Glomerular endothelial cell (primary cell): ENCODE measurements at places on chromosomes 13 and 19.

DNA sequence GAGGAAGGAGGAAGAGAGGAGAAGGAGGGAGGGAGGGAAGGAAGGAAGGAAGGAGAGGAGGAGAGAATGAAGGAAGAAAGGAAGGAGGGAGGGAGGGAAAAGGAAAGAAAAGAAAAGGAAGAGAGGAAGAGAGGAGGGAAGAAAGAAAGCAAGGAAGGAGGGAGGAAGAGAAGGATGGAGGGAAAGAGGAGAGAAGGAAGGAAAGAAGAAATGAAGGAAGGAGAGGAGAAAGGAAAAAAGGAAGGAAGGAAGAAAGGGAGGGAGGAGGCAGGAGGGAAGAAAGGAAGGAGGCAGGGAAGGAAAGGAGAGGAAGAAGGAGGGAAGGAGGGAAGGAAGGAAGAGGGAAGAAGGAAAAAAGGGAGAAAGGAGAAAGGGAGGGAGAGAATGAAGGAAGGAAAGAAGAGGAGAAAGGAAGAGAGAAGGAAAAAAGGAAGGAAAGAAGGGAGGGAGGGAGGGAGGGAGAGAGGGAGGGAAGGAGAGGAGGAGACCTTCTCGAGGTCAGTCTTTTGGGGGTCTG, 13.4 kb upstream of the CASP14 start:
- no peak for DNase-seq

DNA sequence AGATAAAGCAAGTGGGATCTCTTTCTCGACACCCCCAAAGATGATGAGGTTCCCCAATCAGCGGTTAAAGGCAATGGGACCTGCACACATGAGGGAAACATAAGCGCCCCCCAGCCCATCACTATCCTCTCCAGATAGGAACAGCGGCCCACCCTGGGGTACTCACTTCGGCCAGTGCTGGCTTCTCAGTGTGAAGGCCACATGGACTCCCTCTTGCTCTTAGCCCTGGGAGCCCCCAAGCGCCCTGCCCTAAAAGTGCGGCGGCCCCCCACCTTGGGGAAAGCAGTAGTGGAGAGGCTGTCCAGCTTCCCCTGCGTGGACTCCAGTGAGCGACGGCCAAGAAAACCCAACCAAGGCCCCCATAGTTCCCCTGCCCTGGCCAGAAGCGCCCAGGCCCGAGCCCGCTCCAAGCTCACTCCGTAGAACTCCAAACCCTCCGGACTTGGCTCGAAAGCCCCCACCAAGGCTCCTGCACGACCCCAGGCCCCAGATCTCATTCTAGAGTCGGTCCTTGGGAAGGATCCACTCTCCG, 1.0 kb downstream of the CACNA1A start:
- DNase-seq: no peak

DNA sequence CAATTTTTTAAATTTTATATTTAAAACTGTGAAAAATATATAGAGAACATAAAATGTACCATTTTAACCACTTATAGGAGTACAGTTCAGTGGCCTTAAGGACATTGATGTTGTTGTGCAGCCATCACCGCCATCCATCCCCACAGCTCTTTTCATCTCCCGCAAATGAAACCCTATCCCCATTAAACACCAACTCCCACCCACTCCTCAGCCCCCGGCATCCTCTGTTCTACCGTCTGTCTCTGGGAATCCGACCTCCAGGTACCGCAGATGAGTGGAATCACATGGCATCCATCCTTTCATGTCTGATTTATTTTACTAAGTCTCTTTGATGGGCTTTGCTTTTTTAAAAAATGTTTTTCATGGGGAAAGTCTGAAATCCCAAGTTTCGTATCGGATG, 23.8 kb upstream of the SMIM17 start:
- no peak for DNase-seq

DNA sequence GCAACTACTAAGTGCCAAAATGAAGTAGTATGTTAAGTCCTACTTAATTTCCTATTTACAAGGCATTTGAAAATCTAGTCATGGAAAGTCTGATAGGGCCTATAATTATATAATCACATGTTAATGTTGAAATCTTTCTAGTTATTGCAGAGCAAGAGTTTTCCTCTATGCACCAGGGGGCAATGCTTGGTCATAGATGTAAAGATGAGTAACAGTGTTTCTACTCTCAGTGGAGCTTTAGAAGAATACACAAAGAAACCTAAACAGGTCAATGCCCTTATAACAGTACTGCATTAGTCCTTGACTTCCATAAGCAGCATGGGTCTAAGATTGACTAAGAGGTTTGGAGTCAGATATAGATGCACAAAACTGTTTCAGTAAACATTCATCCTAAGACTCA, 218.7 kb downstream of the KCTD12 start:
- DNase-seq: peak; percentile 67

- DNase-seq: no peak
Observed at GRCh38 chr19:12825254-12826131, 8.9 kb downstream of the RTBDN start.

DNA sequence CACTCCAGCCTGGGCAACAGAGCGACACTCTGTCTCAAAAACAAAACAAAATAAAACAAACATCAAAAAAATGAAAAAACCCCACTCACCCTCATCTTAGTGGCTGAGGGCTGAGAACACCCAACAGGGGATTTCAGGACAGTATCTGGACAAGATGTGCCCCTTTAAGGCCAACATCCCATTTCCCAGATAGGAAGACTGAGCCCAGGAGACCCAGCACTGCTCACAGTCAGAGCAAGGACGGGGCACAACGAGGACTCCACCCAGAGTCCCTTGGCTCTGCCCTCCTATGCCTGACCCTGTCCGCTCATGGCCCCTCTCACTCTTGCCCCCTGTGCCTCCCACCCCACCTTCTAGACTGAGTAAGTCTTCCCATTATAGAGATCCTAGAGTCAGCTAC, 52.9 kb upstream of the CYP4F8 start:
- DNase-seq: no peak

- no peak for DNase-seq
Observed at GRCh38 chr13:70430256-70430655, 322.0 kb upstream of the KLHL1 start.

DNA sequence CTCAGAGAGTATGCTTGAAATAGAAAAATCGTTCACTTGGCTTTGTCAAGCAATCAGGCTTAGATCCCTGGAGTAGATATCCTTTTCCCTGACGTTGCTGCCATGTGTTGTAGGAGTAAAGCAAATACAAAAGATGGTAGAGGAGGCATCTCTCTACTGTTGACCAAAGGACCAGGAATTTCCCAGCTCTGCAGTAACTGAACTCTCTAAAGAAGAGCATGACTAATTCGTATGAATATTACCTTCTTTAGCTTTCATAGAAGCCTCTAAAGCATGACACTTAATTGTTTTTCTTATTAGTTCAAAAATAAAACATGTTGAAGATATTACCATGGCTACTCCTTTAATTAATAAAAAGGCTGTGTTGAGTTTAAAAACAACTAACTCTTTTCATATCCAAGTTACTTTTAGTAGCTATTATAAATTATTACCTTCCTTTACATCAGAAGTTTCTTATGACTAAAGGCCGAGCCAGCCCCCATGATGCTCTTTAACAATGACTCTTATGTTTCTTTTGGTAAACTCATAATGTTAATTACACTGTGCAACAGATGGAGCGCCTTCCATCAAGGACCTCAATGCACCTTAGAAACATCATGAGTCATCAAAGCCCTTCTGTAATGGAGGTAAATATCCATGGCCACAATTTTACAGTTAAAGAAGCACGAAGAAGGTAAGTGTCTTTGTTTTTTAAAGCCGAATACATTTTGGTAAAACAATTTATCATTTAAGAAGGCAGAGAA, 352.4 kb downstream of the KLF5 start:
- no peak for DNase-seq

GRCh38 chr19:56670961-56671612, 470 bp downstream of the ZNF835 start:
- DNase-seq: no peak

DNA sequence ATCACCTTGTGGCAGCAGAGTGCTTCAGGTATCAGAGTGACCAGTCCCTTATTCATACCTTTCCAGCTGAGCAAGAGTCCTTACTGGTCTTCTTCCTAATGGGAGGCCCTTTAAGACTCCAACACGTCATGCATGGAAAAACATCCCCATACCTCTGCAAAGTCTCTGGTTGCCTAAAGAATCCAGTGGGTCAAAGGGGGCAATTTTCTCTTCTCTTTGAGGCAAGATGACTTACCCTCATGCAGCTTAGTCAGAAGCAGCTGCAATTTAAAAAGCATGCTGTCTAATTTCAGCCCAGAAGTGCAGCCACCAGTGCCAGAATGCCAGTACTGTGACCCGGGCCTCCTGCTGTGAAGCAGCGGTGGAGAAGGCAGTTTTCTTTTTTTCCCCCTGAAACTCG, 18.7 kb downstream of the PPP5C start:
- DNase-seq: no peak

- peak; percentile 73 for DNase-seq
Observed at GRCh38 chr13:35978607-35979316, 152.4 kb downstream of the DCLK1 start.

DNA sequence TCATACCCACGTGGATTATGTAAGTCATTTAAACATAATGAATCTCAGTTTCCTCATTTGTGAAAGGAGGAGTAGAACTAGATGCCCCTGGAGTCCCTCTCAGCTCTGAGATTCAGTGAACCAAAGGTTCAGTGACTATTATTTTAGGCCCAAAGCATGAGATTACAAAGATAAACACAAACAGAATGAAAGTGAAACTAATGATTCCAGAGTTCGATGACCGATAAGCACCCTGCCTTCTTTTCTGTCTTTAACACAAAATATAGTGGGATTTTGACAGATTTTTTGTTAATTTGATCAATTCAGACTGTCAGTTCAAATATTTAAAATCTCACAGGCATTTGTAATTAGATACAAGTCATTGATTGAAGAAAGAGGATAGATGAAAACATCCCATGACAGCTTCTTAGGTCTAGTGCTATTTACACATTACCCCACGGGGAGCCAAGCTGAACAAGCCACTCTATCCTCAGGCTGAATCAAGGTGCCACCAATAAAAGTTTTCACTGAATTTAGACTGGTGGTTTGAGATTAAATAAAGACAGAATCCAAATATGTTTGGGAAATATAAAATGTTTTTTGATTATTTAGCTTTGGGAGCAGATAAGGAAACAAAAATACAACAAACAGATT, 64.6 kb upstream of the RAP2A start:
- DNase-seq: no peak

- DNase-seq: no peak
Observed at GRCh38 chr19:34838248-34838647, 65.2 kb upstream of the ZNF599 start.

GRCh38 chr13:41762796-41763195, 198.1 kb downstream of the VWA8 start:
- no peak for DNase-seq

GRCh38 chr19:10439588-10439987, 19.2 kb downstream of the PDE4A start:
- no peak for DNase-seq

DNA sequence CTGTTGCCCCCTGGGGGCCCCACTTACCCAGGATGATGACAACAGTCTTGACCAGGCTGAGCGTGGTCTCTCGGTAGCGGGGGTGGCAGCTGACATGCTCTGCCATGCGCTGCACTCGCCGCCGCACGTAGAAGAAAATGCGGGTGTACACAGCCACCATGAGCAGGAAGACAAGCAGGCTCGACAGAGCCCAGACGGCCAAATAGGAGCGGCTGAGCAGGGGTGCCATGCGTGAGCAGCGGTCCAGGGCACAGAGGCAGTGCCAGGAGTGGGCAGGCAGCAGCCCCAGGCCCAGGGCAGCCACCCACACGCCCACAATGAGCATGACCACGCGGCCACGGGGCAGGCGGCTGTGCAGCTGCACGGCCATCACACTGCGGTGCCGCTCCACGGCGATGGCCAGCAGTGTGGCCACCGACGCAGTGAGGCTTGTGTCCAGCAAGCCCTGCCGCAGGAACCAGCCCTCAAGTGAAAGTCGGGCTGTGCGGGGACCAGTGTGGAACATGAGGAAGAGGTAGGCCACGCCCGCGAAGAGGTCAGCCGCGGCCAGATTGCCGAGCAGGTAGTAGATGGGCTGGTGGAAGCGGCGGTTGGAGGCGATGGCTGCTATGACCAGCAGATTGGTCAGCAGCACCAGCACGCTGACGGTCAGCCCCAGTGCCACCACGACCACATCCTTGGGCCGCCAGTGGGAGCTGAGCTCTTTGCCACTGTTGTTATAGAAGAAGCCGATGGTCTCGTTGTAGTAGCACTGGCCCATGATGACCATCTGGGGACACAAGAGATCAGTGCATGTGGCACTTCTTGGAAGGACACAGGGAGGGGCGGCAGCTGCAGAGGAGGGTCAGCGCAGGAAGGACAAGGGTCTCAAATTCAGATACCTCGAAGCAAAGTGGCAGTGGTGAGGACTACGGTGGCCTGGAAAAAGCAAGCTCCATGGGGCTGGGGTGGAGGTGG, 1.2 kb downstream of the LPAR2 start:
- no peak for DNase-seq

DNA sequence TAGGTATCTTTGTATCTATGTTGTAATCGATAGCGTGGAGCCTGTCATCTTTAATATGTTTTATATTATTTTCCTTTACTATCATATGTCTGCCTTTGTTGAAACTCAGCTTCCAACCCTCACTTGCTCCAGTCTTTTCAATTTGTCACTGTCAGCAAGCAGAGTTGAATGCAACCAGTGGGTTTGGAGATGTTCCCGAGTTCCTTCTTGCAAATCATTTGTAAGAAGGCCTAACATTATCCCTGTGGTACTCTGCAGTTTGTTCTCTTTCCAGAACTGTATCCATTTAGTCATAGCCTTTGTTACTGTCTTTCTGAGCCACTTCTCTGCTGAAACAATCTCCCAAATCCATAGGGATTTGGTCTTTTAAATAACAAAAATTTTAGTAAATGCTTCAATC, 41.8 kb downstream of the RNASEH2B start:
- no peak for DNase-seq

- DNase-seq: no peak
Observed at GRCh38 chr13:101417043-101417406, 717 bp upstream of the NALCN start.
